ENCODE measurements at places on chromosomes 5 and 9.

DNA sequence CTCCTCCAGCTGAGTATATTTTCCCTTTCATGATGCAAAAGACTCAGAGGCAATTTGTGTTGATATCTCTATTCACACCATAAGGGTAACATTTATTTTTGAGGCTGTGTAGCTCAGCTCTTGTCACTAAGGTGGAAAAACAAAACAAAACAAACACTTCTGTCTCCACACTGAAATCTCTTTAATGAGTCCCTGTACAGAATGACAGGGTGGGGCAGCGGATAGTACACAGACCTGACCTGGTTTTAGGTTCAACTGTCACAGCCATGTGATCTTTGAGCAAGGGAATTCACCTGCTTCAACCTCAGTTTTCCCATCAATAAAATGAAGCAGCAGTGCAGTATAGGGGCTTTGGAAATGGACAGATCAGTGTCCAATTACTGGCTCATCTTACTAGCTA lies 29.3 kb downstream of the TLR4 start:
- DNase-seq, result no peak

DNA sequence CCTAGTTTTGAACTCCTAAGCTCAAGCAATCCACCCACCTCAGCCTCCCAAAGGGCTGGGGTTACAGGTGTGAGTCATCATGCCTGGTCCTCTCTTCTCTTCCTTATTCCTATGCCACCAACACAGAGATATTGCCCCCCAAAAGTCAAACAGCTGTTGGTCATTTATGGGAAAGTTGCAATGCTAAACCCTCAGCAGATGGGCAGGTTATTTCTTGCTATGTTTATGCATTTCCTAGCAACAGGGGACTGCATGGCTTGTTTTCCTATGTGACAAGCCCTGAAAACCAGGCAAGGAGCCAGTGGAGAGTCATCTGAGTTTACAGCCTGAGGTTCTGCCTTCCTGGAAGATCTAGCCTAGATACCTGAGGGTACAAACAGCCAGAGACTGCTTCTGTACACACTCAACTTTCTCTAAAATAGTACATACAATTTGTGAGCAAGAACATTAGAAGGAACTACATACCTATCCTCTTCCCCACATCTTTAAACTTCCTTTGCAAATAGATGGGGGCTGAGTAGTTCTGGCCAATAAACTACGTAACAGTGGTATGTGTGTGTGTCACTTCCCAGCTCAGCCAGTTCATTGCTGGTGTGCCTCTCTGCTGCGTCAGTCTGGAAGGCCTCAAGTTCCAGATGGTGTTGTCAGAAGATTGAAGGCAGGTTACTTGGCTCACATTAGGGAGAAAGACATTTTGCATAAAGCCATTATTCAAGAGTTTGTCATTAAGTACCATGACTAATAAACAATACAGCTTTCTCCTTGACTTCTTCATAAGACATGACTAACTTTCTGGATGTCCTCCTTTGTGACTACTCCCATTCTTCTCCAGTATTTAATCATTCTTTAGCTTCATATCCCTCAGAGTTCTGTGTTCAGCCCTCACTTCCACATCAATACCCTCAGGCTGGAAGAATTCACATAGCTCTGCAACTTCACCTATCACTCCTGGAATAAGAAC lies 65.3 kb downstream of the CSNK1A1 start:
- DNase-seq, result no peak

DNA sequence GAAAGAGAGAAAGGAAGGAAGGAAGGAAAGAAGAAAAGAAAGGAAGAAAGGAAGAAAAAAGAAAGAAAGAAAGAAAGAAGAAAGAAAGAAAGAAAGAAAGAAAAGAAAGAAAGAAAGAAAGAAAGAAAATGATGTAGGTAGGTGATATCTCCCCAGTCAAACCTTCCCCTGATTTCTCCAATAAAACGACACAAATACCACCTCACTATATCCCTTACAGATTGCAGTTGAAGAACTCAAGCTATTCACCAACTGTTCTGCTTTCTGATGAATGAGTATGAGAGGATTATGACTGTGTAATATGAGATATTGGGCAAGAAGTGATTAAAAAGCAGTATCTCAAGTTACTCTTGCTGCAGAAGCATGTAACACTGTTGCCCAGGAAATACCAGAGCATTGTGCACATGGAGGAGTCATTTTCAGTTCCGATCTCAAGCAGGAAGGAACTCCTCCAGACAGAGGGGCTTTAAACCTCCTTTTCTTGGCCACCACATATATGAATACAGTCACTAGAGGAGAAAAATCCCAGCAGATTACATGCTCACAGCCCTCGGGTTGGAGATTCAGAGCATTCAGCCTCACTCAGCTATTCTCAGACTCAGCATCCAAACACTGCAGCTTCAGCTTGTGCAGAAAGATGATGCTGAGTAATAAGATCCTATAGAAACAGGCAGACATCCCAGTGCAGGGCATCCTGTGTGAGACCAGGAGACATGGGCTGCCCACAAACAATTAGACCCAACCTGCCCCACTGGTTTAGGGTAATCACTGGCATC lies 61.4 kb downstream of the UGCG start:
- DNase-seq, result no peak

DNA sequence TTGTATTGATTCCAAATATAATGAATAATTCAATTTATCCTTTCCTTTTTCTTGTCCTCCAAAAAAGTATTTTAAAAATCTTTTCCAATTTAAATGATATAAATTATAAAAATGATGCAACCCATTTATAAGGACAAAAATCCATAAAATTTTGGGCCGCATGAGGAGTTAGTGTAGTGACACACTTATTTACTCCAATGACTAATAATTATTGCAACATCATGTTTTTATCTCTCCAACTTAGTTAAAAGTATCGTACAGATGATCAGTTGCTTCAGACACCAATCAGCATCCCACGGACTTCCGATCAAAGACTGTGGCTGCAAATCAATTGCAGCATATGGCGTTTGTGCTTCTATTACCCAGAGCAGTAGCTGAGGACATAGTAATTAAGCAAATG lies 58.6 kb downstream of the HTR4 start:
- DNase-seq, result no peak

- no peak for DNase-seq
Measured at GRCh38 chr9:127720031-127720864, 4.4 kb downstream of the TTC16 start.

- no peak for DNase-seq
Measured at GRCh38 chr5:113552137-113552536, 38.6 kb downstream of the YTHDC2 start.

DNA sequence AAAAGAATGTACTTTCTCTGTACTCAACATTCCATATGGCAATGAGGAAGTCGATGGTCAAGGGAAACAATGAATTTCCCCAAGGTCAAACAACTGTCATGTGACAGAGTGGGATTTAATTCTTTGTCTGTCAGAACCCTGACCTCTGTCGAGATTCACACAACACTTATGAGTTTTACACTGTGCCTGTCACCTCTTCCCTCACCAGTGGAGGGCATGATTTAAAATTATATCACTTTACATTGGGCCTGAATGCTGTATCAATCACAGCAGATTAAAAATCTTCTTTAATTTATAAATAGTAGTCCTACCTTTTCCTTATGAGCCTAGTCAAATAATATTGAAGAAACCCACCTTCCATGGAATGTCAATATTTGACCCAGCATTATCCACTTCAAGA lies 276.7 kb downstream of the CDH10 start:
- DNase-seq, result no peak

DNA sequence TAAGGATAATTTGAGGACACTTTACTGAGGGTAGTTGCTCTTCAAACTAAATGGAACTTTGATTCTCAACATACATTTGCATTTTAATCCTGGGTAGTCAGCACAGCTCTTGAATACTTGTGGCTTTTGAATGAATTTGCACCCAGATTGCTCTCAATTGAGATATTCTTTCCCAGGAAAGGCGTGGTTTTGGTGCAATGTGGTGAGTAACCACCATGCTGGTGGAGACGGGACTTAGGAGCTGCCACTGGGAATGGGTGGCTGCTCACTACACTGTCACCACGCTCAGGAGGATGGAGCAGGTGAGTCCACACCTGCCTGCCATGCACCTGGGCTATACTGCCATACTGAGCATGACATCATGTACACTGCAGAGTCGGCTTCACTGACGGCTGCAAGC lies 99.2 kb downstream of the IRX1 start:
- no peak for DNase-seq

GRCh38 chr5:67315082-67315989 lies 118.7 kb upstream of the CD180 start:
- no peak for DNase-seq

GRCh38 chr5:173774271-173774761 lies 113.8 kb upstream of the CPEB4 start:
- no peak for DNase-seq

- DNase-seq, result no peak
Measured at GRCh38 chr5:134025786-134026185, 21.0 kb upstream of the VDAC1 start.

GRCh38 chr9:35258660-35259474 lies 97.1 kb downstream of the UNC13B start:
- peak; percentile 25 for DNase-seq

GRCh38 chr5:140311011-140311467 lies 8.1 kb upstream of the PFDN1 start:
- DNase-seq, result no peak

DNA sequence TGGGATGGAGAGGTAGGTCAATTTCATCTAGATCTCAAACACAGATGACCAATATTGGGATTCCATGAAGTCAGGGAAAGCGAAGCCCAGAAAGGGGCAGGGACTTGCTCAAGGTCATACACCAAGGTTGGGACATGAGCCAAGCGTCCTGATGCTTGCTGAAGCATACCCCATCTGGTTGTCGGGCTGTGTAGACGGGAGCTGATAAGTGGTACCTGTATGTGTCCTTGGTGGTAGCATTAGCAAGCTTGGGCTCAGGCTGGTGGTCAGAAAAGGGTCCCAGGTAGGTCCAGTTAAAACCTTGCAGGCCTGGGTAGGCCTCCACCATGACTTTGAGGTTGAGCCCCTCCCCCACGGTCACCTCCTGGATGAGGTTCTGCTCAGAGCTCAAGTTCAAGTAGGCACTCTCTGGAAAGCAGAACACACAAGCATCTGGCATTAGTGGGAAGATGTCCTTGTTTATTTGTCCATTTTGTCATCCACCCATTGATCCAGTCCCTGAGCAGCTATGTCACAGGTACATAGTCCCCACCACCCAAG lies 13.2 kb downstream of the CSF1R start:
- DNase-seq, result no peak

GRCh38 chr5:157816682-157817386 lies 42.1 kb downstream of the CLINT1 start:
- DNase-seq, result no peak

DNA sequence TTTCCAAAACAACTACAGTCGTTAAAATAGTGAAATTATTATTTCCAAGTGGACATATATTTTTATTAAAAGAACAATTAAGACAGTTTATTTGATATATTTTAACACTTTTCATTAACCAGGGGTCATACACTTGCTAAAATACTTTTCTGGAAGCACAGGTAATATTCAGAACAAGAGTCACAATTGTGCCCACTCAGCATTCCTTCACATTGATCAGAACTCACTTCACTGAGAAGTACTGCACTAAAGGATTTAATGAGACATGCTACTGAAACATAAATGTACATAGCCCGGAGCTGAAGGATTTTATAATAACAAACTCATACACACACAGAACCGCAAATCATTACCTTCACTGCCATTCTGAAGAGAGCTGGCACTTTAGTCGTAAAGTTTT lies 361.8 kb downstream of the ARL15 start:
- no peak for DNase-seq

- peak; percentile 33 for DNase-seq
Measured at GRCh38 chr9:16304301-16304700, 566.2 kb downstream of the BNC2 start.

DNA sequence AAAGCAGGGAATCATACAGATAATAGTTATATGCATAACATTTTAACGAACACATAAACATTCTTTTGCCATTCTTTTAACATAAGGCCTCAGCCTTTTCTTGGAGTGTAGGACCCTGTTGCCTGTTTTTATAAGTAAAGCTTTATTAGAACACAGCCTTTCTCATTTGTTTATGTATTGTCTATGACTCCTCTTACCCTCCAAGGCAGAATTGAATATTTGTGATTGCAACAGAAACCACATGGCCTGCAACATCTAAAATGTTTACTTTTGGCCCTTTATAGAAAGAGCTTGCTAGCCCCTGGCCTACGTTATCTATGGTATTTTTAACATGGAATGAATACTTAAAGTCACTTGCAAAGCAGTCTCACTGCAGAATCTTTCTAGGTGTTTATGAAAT lies 2.6 kb downstream of the SLC31A1 start:
- DNase-seq, result no peak

- no peak for DNase-seq
Measured at GRCh38 chr9:37371565-37372464, 50.7 kb upstream of the GRHPR start.

DNA sequence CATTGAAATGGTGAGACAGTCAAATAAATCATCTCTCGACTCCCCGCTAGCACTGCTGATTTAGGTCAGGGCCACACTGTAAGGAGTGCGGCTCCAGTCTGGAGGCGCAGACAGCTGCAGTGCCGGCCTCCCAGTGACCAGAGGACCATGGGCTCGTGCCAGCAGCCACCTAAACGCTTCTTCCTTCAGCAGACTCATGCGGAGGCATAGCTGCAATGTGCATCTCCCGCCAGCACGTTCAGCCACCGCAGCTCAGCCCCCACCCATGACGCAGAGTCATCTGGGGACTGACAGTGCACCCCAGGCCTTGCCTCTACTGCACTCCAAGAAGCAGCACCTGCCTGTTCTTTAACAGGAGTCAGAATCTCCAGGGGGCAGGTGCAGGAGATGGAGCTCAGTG lies 13.6 kb upstream of the MAPK9 start:
- DNase-seq, result no peak

DNA sequence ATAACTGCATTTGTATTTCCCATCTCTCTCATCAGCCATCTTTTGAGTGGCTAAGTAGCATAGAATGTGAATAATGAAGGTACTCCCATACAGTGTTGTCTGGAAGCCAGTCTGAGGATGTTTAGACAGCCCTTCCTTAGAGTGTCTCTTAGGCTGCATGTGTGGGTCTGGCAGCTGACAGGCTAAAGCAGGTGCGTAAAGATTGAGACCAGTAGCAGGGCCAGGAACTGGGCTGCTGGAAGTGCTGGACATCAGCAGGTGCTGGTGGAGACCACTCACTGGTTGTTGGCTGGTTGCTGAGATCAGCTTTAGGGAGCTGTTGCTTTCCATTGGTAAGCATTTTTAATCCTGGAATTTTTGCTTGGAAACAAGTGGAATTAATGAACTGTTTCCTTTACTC lies 197.5 kb downstream of the PCSK5 start:
- DNase-seq, result no peak

DNA sequence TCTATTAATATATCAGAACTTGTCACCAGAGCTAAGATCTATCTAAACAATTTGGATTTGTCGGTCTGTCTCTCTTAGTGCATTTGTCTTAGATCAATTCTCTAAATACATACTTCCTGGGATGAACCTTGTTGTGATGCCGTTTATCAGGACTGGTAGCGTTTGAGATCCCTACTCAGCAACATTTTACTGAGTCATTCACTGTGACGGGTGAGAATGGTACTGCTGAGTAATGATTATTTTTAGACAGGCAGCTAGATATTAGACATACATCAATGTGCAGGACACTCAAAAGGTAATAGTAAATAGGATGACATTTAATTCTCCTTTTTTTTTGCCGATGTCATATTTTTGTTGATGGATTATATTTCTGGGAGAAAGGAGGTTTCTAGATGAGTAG lies 209.0 kb downstream of the CSNK1G3 start:
- no peak for DNase-seq

Measured in NT2/D1 (cell line).